8988T (cell line): ENCODE measurements at places on chromosomes 6 and 20.
A peak's percentile ranks its signal among the peaks of the same experiment; 100 is the strongest.

- DNase-seq: no peak
These were observed 11.9 kb upstream of the HELZ2 start for GRCh38 chr20:63585616-63586565.

GRCh38 chr6:161355696-161356095 lies 81.8 kb upstream of the AGPAT4 start:
- no peak for DNase-seq

GRCh38 chr20:50838322-50838625 lies 43.4 kb downstream of the BCAS4 start:
- no peak for DNase-seq

GRCh38 chr6:52020945-52021570 lies 66.4 kb downstream of the PKHD1 start:
- no peak for DNase-seq

DNA sequence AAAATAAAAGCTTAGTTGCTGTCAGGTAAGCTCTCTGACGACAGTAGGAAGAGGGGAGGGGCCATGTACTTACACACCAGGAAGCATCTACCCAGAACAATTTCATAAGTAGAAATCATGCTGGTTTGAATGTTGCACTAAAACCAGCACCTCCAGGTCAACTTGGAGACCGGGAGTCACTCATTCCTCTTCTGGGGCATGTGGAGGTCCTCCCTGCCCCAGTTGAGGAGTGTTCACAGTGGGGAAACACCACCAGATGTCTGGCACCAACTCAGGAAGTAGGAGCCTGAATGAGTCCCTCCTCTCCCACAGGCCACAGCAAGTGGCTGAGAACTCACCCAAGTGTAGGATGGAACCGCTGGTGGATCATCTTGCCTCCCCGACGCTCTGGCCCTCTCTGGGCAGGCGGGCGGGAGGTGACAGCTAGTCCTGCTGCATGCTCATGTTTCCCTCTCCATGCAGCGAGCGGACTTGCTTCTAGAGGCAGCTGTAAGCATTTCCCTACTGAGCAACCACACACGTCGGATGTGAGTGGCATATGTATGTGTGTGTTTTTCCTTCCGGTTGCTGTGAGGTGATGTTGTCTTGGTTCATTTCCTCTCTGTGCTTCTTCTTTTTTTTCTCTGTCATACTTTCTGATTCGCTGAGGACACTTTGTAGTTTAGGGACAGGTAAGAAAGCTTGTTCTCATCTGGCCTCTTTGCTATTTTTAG lies 149.5 kb upstream of the NEDD9 start:
- no peak for DNase-seq

DNA sequence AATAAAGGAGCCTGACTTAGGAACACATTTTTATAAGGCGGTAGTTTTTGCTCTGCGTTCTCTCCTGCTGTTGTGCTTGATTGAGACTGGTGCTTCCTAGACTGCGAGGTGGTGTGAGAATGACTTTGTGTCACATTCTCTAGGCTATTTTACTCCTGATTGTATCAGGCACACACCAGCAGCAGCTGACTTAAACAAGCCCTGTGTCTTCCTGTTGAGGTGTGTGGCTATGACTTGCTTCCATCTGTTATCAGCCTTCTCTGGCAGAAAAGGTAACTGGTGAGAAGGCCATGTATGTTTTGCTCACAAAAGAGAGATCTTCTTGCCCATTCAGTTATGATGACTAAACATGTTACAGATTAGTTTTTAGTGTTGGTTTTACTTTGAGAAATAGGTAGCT lies 43.4 kb downstream of the CLVS2 start:
- no peak for DNase-seq

- no peak for DNase-seq
These were observed 331.8 kb downstream of the PRL start for GRCh38 chr6:21965016-21965415.

GRCh38 chr6:1103945-1104623 lies 207.8 kb upstream of the FOXQ1 start:
- DNase-seq: no peak

- no peak for DNase-seq
These were observed 71.6 kb downstream of the GPX5 start for GRCh38 chr6:28597217-28597835.

DNA sequence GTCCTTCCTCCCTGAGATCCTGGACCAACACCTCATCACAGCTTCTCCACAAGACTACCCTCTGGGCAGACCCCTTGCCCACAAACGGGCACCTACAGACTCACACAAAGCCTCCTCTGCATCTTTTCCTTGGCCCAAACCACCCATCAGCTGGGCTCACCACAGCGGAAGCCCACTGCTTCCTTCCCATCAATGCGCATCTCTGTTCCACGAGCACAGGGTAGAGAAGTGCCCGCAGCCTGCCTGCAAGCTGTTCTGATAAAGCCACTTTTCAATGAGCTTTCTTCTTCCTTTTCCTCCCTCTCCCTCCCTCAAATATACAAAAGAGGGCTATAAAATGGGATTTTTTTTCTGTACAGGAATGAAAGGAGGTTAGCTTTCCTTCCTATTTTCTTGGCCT lies 111.2 kb downstream of the NFATC2 start:
- no peak for DNase-seq

DNA sequence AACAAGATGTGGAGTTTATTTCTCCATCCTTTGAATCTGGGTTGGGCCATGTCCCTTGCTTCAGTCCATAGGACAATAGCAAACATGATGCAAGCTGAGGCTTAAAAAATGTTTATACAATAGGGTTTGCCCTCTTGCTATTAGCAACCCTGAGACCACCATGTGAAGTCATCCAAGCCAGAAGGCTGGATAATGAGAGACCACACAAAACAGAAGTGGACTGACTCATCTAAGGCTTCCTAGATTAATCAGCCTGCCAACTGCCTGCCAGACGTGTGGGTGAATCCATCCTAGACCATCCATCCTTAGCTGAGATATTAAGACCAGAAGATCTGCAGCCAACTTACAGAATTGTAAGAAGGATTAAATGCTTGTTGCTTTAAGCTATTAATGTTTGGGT lies 38.1 kb upstream of the ISM1 start:
- no peak for DNase-seq

DNA sequence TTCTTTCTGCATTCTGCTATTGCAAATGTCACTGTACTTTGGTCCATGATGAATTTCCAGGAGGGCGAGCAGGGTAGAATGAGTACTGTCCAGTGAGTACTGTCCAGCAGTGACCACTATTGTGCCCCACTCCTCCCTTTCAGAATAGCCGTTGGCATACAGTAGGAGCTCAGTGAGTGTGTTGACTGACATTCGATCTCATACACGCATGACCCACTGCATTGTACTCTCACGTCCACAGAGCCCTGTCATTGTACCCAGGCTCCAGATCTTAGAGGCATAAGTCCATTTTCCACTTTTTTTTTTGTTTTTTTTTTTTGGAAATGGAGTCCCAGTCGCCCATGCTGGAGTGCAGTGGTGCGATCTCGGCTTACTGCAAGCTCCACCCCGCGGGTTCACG lies 8.2 kb downstream of the DYNLRB1 start:
- DNase-seq: no peak

DNA sequence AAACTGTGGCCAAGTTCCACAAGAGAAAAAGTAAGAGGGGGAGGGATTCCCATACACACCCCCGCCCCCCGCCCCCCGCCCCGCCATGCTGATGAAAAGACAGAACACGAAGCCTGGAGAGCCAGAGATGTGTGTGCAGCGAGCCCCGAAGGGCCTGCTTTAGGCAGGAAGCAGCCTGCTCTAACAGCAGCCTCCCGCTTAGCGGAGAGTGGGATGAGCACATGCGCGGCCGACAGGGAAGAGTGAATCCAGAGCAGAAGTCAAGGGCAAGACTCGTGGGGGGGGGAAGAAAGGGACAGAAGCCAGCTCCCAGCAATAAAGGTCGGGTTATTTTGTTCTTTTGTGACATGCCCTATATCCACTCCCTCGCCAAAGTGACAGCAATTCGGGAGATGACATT lies 67.2 kb upstream of the PTGIS start:
- DNase-seq: no peak

GRCh38 chr6:157879034-157879872 lies 56.2 kb downstream of the SNX9 start:
- no peak for DNase-seq

GRCh38 chr6:112620812-112621569 lies 273.9 kb downstream of the RFPL4B start:
- no peak for DNase-seq

DNA sequence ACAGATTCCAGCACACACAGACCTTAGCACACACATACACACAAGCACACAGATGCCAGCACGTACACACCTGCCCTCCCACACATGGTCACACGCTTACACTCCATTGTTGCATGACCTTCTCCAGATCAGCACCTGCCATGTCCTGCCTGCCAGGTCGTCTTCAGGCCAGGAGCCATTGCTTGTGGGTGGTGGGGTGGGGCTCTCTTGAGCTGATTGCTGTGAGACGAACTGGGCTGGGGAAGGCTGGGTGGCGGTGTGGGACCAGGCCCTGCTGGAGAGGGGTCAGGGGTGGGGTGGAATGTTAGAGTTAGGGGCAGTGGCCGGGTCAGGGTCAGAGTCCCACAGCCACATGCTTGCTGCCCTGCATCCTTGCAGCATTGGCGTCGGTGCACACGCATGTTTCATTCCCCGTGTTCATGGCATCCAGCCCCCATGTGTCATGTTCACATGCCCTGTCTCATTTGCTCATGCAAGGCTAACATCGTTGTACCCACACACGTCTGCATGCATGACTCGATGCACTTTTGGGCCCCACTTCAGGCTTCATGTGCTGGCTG lies 6.5 kb upstream of the NPBWR2 start:
- no peak for DNase-seq

DNA sequence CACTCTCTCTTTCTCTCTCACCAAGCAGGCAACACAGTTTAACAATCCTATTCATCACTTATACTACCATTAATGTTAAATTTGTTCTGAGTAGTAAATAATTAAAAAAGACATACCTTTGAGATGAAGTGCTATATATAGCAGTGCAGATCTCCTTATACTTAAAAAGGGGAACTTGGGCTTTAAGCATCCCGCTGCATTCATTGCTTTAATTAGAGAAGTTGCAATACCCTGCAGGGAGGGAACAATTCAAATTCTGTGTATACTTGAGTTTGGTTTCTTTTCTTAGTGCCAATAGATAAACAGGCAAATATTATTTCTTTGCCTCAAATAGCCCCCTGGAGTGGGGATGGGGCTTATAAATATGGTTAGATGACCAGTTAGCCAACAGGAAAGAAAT lies 10.8 kb upstream of the ZBTB24 start:
- no peak for DNase-seq

- DNase-seq: no peak
These were observed 242.0 kb downstream of the TBXT start for GRCh38 chr6:165925474-165926156.

- peak; percentile 73 for DNase-seq
These were observed 31.7 kb upstream of the SCUBE3 start for GRCh38 chr6:35181933-35182612.

DNA sequence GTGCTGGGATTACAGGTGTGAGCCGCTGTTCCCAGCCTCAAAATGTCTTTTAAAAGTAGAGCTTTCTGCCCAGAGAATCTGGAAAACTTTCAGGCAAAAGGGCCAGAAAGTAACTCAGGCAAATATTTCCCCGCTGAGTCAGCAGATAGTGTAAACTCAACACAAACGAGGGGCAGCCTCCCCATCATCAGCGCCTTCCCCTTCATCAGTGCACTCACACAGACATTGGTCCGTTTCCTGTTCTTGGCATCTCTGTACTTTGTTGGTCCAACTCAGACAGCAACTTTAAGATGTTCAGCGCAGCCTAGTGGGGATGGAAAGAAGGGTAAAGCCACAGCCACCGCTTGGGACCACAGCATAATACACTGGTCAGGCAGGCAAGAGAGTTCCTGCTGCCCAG lies 69.5 kb downstream of the CSE1L start:
- DNase-seq: no peak

- no peak for DNase-seq
These were observed 481.1 kb downstream of the BMP2 start for GRCh38 chr20:7248281-7249201.

DNA sequence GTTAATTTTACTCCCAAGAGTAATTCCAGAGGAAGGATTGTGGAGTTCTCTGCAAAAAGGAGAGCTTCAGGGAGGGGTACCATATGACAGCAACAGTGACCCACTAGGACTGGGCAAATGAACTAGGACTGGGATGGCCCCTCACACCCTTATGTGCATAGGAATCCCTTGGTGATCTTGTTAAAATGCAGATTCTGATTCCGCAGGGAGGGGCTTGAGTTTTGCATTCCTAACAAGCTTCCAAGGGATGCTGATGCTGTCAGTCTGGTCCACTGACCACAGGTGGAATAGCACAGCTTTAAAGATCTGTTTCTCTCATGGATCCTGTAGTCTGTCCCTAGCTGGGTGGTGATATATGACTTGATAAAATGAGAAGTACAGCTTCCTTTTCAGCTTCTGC lies 6.3 kb upstream of the FOXA2 start:
- no peak for DNase-seq

GRCh38 chr20:18973529-18974173 lies 160.1 kb downstream of the SCP2D1 start:
- no peak for DNase-seq

DNA sequence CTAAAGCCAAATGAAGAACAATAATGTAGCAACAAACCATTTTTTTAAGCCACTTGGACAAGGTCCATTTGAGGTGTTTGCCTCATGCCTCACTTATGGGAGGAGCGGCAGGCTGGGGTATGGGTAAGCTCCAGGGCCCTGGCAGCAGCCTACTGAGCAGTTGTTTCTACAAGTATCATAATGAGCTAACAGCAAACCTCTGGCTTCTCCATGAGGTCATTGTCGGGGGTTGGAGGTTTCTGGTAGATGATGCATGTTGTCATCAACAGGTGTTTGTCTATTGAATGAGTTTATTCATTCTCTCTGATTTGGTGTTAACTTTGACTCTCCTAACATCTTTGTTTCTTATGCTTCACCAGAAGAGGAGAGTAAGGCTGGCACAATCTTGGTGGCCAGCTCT lies 150.7 kb downstream of the TBC1D7 start:
- no peak for DNase-seq

DNA sequence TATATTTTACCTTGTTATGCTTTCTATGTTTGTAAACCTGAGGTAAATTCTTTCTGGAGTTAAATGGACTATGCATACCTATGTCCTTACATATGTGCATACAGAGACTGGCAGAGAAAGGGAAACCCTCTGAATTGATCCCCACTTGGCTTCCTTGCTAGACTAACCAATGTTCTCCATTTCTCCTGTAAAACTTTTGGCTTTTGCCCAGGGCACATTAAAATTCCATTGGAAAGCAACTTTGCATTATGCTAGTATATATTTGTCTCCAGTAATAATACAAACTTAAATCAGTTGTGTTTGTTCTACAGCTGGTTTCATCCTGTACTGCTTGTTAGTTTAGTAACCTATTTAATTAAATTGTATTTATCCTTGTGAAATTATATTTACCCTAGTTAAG lies 646.0 kb upstream of the MARCKS start:
- DNase-seq: no peak

GRCh38 chr20:5400164-5400762 lies 83.5 kb upstream of the PROKR2 start:
- DNase-seq: no peak

DNA sequence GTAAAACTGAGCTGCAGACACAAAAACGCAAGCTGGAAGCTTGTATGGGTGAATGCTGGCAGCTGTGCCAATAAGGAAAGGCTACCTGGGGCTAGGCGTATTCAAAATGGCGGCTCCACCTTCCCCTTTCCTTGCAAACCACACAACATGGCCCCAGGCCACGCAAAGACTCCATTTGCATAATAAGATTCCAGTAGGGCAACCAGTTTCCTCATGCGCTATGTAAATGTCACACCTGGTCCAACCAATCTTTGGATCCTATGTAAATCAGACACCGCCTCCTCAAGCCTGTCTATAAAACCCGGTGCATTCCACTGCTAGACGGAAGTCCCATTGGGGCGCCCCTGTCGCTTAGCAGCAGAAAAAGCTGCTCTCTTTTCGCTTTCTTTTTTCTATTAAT lies 505.9 kb upstream of the BTBD3 start:
- no peak for DNase-seq

GRCh38 chr20:63565021-63565698 lies 8.9 kb downstream of the HELZ2 start:
- DNase-seq: no peak
